ENCODE measurements at places on chromosomes 7 and 10. TPM values are rescaled to one million over a fixed set of nuclear protein-coding genes. Genes with fewer than 3 reads are reported as not detected.

The TMEM229A gene
- not detected for polyA plus RNA-seq

The AKR1C1 gene
- 14.3 TPM for polyA plus RNA-seq

The TAF5 gene
- polyA plus RNA-seq: 4.5 TPM

The CTAGE8 gene
- 0.29 TPM for polyA plus RNA-seq

The ECHDC3 gene
- polyA plus RNA-seq: 10.0 TPM

The LEP gene
- polyA plus RNA-seq: 0.04 TPM

The CACNA2D1 gene
- polyA plus RNA-seq: not detected

The GALNT17 gene
- polyA plus RNA-seq: 30.0 TPM

The TFPI2 gene
- 2.0 TPM for polyA plus RNA-seq

- no peak for DNase-seq
Measured at GRCh38 chr7:131284702-131285419, 42.8 kb upstream of the MKLN1 start.

DNA sequence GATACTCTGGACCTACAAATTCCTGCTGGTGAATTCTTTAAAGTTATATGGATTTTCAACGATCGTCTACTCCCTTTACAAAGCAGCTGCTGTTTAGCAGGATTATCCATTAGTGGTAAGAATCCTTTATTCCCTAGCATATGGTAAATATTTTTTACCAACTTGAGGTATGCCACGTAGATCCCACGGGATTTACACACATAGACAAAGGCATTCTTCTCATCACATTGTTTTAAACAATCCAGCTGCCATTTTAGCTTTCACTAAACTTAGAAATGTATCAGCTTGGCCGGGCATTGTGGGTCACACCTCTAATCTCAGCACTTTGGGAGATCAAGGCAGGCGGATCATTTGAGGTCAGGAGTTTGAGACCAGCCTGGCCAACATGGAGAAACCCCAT is 148.0 kb upstream of the SH2B2 start:
- no peak for DNase-seq

DNA sequence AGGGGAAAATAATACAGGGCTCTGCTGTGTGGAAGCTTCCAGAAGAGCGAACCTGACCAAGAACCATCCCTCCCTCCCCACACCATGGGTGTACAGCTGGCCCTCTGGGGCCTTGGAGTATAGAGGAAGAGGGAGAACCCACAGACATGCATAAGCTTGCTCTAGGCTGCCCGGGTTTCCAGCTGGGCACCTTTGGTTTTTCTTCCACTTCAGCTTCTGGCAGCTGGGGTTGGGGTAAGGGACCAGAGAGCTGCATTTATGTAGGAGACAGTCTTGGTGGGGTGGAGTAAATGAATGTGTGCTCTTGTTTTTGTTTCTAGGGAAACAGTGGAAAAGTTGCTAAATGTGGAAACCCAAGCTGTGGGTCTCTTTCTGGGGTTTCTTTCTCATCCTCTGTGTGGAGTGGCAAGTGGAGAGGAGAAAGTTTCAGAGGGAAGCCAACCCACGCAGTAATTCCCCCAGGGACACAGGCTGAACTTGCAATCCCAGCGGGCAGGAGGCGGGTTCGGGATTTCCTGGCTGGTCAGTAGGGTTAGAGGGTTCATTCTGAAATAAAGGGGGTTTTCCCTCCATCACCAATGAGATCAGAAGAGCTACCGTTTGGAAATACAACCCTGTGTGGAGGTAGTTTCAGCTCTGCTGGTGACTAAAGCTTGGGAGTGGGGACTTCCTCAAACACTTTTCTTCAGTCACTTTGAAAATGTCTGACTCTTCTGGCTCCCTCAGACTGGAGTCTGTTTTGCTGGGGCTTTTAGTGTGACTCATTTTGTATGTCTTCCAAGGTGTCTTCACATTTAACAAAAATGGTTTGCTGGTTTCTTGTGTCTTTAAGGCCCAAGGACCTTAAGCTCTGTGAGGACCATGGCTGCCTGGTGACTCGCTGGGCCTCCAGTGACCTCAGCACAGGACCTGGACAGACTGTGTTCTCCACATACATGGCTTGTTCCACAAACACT is 22.2 kb upstream of the SRGN start:
- DNase-seq: no peak

GRCh38 chr10:89279421-89279869 is 22.4 kb upstream of the IFIT2 start:
- DNase-seq: peak; percentile 32

DNA sequence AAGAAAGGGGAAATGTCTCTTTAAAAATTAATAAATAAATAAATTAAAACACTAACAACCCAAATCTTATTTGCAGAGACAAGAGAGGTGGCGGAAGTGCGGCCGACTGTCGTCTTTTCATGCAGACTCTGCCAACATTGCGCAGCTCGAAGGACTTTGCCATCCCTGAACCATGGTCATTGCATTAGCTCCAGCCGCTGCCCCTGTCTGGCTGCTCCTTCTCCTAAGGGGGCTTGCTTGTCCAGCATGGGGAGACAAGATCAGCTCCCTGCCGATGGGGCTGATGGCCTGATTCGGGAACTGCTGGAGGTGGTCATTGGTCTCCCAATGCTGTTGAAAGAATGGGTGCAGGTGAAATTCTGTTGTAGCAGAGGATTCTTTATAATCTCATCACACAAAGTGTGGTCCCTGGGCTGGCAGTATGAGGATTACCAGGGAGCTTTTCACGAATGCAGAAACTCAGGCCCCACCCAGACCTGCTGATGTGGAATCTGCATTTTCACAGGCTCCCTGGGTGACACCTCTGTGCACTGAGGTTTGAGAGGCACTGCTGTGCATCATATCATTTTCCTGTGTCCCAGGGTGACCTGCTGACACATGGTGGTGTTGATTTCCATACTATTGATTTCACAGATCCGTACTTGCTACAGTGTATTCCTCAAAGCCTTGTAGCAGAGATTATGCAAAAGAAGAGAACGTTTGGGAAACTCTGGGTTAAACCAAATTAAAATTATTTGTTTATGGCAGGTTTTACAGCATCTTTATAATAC is 172.4 kb upstream of the ZMIZ1 start:
- no peak for DNase-seq

DNA sequence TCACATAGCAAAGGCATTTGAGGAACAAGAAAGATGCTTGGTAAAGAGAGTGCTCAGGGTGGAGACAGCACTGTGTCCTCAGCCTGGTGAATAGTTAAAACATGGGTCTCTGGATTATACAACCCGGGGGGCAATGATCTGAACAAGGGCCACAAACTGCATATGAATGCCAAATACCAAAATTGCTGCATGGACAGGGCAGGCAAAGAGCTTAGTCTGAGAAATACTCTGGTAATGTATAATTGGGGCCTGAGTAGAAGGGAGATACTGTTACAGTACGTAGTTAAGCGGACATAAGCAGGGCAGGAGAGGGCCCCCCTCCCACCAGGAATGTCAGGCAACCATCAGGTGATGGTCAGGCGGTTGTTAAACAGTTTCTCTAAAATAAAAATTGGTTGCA is 99.3 kb upstream of the CDK1 start:
- no peak for DNase-seq

DNA sequence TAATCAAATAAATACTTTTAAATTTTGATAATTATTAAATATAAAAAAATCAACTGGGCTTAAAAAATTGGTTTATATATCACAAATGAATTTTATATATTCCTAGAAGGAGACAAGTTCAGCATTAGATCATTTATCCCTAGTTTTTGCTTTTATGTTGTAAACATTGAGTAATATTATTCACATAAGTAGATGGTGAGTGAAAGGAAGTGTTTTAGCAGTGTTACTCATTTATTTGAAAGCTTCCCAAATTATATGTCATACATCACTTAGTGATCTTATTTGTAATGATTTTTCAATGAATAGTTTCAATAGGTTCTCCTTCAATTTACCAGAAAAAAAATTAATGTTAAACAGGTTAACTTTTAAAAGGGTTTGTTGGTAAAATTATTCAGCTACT is 15.8 kb downstream of the KLLN start:
- no peak for DNase-seq

DNA sequence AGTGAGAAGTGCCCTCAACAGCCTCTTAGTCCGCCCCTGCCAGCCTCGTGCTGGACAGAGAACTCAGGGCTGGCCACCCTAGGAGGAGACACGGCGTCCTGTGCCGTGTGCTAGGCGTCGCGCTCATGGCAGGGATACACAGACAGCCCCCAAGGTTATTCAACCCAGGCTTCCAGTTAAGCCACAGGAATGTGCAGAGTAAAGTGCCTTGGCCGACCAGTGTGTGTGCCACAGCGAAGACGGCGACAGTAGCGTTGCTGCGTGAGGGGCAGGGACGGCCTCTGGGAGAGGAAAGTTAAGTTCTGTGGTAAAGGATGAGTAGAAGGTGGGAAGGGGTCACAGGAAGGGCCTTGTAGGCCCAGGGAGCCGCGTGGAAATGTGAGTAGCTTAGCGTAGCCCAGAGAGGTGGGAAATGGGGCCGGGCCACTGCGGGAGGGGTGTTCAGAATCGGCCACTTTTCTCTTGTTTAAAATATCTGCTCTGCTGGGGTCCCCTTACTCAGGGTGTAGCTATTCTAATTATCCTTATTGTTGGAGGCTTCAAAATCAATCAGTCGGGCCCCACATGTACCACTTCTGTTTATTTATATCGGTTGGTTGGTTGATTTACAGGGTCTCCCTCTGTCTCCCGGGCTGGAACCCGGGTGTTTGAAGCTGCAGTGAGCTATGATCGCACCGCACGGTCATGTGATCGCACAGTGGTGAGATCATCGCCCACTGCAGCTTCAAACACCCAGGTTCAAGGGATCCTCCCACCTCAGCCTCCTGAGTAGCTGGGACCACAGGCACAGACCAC is 24.5 kb downstream of the TMEM120A start:
- DNase-seq: no peak

GRCh38 chr10:107064075-107064474 is 100.4 kb downstream of the SORCS1 start:
- no peak for DNase-seq

DNA sequence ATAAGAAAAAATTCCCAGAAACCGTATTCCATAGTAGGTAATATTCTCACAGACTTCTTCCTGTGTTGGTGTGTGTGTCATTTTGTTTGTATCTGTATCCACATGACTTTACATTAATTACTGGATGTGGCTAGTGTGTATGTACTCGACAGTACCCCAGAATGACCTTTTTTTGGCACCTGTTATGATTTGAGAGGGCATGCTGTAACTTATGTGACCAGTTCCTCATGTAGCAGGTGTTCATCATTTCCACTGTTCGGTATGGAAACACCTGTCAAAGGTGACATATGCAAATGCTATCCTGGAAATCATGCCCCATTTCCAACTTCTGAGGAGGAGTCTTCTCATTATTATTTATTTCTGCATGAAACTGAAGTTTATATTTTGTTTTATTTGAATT is 89.3 kb downstream of the ZMYND11 start:
- DNase-seq: no peak

- DNase-seq: no peak
Measured at GRCh38 chr10:12960334-12960898, 41.1 kb downstream of the CCDC3 start.

GRCh38 chr7:47239931-47240421 is 341.9 kb downstream of the TNS3 start:
- peak; percentile 63 for DNase-seq

GRCh38 chr7:96014617-96015016 is 242.3 kb downstream of the DYNC1I1 start:
- no peak for DNase-seq

DNA sequence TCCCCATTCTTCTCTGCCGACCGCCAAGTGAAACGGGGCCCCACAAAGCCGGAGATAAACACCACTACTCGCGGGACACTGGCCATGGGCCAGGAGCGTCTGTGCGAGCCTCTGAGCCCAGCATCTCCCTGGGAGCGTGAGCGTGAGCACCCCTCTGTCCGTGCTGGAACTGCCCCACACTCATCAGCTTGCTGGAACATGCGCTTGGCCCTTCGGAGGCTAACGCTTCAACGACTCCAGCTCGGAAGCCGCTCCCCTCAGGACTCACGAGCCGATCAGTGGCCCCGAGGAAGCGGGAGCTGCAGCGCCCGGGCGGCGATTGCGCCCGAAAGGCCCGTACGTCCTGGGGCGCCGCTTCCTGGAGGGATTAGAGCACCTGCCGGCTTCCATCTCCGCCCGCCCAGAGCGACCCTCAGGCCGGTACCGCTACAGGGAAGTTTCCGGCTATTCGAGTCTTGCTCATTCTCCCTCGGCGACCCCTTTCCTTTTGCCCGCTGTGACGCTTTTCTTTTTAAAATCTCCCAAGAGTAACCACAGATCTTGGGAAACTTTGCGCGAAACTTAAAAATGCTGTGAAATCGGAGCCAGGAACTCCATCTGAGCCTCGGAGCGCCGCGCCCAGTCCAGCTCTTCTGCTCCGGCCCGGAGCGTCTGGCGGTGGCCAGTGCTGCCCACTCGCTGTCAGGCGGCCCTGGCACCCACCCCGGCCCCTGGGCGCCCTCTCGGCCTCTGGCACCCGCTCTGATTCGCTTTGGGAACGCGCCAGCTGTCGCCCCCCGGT is 1.0 kb downstream of the TLL2 start:
- peak; percentile 15 for DNase-seq

DNA sequence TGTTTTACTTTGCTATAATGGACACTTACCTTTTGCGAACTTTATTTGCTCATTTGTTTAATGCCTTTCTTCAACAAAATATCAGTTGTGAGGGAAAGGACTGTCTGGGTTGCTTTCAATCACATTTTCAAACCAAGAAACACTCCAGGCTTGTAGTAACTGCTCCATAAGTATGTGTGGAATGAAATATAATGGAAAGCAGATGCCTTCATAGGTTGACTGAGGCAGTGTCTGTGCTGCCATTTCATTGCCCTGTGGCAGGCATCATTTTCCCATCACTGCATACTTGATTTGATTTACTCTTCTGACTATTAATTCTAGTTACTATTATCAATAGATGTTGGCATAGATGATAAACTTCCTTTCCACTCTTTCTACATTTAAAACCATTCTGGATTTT is 762.3 kb downstream of the CNTNAP2 start:
- DNase-seq: no peak

GRCh38 chr7:119397156-119397555 is 875.8 kb upstream of the KCND2 start:
- no peak for DNase-seq

GRCh38 chr7:47452295-47452694 is 129.6 kb downstream of the TNS3 start:
- no peak for DNase-seq
